T-helper 9 cell (primary cell): ENCODE measurements at places on chromosomes 6 and 20.

DNA sequence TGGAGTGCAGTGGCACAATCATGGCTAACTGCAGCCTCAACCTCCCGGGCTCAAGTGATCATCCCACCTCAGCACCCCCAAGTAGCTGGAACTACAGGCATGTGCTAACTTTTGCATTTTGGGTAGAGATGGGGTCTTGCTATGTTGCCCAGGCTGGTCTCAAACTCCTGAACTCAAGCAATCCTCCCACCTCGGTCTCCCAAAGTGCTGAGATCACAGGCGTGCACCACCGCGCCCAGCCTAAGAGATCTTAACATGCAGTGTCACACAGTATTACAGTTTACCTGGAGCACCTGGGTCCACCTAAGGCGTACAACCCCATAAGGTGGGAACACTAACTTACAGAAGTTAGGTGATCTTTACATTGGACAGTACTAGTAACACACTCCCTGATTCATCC, 29.5 kb downstream of the TMEM242 start:
- DNase-seq: no peak

- no peak for DNase-seq
These were observed 9.8 kb downstream of the FOXQ1 start for GRCh38 chr6:1321738-1322137.

GRCh38 chr6:73086726-73087125, 138.6 kb downstream of the KHDC1L start:
- DNase-seq: no peak

DNA sequence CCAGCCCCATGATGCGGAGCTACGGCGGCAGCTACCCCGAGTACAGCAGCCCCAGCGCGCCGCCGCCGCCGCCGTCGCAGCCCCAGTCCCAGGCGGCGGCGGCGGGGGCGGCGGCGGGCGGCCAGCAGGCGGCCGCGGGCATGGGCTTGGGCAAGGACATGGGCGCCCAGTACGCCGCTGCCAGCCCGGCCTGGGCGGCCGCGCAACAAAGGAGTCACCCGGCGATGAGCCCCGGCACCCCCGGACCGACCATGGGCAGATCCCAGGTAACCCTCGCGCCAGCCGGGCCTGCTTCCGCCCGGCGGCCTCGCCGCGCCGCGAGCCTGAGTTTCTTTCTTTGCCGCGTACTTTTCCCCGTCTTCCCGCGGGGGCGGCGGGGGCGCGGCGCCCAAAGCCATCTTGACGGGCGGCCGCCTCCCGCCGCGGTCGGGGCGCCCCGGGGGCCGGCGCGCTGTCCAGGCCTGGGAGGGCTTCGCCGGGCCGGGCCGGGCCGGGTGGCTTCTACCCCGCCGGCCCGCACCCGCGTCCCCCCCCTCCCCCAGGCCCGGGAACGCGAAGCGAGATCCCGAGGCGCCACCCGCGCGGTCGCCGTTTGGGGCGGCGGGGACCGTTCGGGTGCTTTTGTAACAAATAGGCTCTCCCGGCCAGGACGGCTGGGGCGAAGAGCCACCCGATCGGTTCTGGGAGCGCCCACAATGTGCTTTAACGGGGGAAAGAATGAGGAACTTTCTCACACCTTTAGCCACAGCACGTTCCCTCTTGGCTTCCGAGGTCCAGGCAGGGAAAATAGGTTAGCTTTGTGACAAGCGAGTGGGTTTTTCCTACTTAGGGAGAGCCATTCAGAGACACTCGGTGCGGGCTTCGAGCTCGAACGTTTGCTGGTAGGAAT, 2.3 kb downstream of the ARID1B start:
- peak; percentile 36 for DNase-seq

GRCh38 chr6:87561017-87561416, 28.8 kb downstream of the RARS2 start:
- no peak for DNase-seq

DNA sequence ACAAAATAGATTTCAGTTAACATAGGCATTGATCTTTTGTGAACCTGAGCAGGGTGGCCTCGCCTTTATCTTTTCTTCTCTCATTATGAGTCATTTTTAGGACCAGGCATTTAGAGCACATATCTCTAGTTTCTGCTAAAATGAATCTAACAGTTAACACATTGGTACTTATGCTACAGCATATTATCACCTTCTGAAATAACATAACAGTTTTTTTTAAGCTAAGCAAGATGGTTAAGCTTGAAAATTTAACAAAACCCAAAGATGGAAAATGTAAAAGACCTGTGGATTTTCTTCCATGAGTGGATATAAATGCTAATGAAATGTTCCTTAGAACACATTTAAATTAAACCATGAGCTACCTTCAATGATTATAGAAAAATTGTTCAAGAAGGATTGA, 487.1 kb upstream of the RNF217 start:
- DNase-seq: no peak

- no peak for DNase-seq
These were observed 209.1 kb upstream of the JARID2 start for GRCh38 chr6:15036690-15037245.

GRCh38 chr20:10185741-10186558, 32.7 kb upstream of the SNAP25 start:
- DNase-seq: no peak

GRCh38 chr6:16421462-16421960, 183.1 kb downstream of the GMPR start:
- no peak for DNase-seq

DNA sequence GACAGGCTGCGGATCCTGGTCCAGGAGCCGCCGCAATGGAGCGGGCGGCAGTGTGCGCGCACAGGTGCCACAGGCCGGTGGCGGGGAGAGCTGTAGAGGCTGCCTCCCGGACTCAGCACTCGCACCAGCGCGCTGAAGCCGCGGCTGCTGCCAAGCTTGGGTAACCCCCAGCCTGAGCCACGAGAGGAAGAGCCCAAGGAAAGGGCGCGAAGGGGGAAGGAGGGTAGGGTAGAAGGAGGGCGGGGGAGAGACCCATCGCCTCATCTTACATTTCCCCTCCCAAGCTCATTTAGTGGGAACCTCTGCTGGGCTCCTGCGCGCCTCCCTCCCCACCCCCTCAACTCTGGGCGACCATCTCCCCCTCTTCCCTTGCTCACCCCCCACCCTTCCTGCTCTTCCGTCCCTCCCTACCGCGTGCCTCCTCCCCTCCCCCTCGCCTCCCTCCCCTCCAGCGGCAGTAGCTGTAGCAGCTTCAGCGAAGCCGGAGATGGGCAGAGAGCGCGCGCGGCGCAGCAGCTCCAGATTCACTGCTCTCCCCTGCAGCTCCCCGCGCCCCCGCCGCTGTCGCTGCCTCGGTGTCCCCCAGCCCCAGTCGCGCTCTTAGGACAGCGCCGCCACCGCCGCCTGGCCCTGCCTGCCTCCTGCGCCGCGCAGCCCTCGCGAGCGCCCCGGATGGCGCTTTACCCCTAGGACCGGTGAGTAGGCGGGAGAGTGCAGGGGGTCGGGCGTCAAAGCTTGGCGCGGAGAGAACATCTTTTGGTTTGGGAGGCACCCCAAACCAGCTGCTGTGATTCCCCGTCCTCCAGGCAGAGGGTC, at the start of gene FUT9:
Gene FUT9, plus strand, starts transcription at position 457 of the 816 bp plus-strand sequence. CDS start 187,182 bp downstream, outside the sequence.
- no peak for DNase-seq

- peak; percentile 50 for DNase-seq
These were observed 198.6 kb downstream of the DTNBP1 start for GRCh38 chr6:15464211-15464725.

- DNase-seq: no peak
These were observed 71.3 kb downstream of the EFHC1 start for GRCh38 chr6:52491203-52492069.
